ENCODE measurements at places on chromosomes 11 and 22. TPM values are rescaled to one million over a fixed set of nuclear protein-coding genes. Genes with fewer than 3 reads are reported as not detected.
A peak's percentile ranks its signal among the peaks of the same experiment; 100 is the strongest.

DNA sequence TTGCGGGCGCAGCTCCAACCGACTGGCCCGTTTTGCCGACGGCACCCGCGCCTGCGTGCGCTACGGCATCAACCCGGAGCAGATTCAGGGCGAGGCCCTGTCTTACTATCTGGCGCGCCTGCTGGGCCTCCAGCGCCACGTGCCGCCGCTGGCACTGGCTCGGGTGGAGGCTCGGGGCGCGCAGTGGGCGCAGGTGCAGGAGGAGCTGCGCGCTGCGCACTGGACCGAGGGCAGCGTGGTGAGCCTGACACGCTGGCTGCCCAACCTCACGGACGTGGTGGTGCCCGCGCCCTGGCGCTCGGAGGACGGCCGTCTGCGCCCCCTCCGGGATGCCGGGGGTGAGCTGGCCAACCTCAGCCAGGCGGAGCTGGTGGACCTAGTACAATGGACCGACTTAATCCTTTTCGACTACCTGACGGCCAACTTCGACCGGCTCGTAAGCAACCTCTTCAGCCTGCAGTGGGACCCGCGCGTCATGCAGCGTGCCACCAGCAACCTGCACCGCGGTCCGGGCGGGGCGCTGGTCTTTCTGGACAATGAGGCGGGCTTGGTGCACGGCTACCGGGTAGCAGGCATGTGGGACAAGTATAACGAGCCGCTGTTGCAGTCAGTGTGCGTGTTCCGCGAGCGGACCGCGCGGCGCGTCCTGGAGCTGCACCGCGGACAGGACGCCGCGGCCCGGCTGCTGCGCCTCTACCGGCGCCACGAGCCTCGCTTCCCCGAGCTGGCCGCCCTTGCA lies 1.0 kb downstream of the FJX1 start:
- peak overlapping the region; percentile 68 for H3K4me3 ChIP-seq
- H3K27me3 ChIP-seq, result peaks cover 81% of the 10 kb centered on the region
- peaks cover 2% of the 10 kb centered on the region for H3K36me3 ChIP-seq
- peaks cover 8% of the 10 kb centered on the region for H3K4me1 ChIP-seq
- no peak for DNase-seq
- H3K27ac ChIP-seq, result no peak overlapping the region

DNA sequence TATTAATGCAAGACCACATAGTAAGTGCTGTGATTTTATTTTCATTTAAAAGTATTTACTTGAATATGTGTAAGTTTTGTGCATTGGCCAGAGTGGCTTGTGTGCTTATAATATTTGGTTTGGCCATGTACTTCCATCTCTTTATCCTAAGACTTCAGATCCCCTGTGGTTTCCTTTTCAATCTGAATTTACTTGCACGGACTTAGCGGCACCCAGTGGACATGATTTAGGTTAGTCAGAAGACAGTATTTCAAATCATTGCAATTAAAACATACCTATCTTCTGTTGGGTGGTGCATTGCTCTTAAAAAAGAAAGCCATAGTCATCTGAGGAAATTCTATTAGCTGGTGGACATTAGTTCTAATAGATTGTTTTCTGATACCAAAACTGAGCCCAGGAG lies 30.7 kb downstream of the PIWIL4 start:
- H3K36me3 ChIP-seq, result peaks cover 4% of the 10 kb centered on the region
- H3K27ac ChIP-seq, result no peak overlapping the region
- H3K27me3 ChIP-seq, result no peaks in the 10 kb centered on the region
- H3K4me3 ChIP-seq, result no peak overlapping the region

DNA sequence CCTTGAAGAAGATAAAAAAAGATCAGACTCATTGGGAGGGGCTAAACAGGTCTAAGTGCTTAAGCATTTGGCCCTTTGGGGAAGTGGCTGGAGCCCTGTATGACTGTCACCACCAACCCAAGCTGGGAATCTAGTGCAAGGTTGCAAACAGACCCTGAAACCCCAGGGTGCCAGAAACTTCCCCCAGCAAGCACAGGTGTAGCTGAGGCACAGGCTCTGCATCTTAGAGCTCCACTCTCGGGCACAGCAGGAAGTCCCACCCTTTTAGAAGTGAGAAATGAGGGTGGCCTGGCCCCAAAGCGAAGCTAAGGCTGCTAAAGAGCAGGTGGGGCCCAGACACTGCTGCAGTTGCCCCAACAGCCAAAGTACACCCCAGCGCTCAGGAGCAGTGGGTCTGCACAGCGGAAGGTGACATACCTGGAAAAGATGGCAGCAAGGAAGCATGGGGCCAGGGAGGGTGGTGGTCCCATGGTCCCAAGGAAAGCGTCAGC lies 5.8 kb upstream of the KDM2A start:
- DNase-seq, result no peak
- H3K27me3 ChIP-seq, result no peaks in the 10 kb centered on the region
- H3K4me3 ChIP-seq, result no peak overlapping the region
- no peaks in the 10 kb centered on the region for H3K36me3 ChIP-seq

DNA sequence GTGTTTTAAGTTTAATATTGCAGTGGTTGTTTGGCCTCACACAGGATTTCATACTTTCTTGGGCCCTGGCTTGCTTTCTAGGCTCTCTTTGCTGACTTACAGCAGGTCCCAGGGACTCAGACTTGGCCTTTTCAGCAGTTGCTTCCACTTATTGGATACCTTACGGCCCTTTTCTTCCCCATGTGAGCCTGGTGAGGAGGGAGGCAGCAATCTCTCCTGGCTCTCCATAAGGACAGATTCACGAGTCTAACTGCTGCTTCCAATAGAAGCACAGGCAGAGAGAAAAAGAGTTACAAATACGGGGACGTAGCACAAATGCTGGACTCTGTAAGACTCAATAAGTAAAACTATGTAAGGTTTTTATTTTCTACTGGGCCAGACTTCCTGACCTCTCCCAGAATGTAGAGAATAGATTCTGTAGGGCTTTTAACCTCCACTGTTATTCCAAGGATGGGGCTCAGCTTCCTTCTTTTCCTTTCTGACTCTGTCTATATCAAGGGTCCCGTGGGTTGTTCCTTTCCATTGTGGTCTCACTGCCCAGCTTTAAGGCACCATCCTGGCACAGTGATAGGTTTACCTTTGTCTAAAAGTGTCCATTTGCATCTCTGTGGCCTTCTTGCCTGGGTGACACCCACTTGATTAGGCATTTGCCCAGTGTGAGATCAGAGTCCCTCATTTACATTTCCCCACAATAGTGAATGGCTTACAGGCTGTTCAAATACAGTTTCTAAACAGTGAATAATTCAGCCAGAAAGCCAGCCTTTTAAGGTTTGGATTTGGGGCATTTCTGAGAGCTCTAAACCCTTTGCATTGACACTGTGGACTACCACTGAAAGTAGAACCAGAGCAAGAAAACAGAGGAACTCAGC lies 92.8 kb downstream of the RASSF10 start:
- H3K4me1 ChIP-seq, result peaks cover 2% of the 10 kb centered on the region
- peaks cover 42% of the 10 kb centered on the region for H3K27me3 ChIP-seq
- H3K4me3 ChIP-seq, result no peak overlapping the region
- H3K36me3 ChIP-seq, result no peaks in the 10 kb centered on the region
- no peak for DNase-seq
- no peak overlapping the region for H3K27ac ChIP-seq

GRCh38 chr11:109424901-109425300 lies 2.9 kb downstream of the C11orf87 start:
- no peak for DNase-seq
- H3K27ac ChIP-seq, result no peak overlapping the region
- no peaks in the 10 kb centered on the region for H3K4me1 ChIP-seq
- peaks cover 15% of the 10 kb centered on the region for H3K27me3 ChIP-seq
- no peaks in the 10 kb centered on the region for H3K36me3 ChIP-seq
- no peak overlapping the region for H3K4me3 ChIP-seq

Gene TUBA8
- 2.3 TPM for total RNA-seq

Gene SOX6
- 0.10 TPM for total RNA-seq

Gene ALDH3B2
- not detected for total RNA-seq

Gene GALNT18
- total RNA-seq, result not detected

Data from T-helper 17 cell (primary cell).